Left ventricle myocardium inferior (tissue), 1 donor: ENCODE measurements at places on chromosomes 5 and 9.

DNA sequence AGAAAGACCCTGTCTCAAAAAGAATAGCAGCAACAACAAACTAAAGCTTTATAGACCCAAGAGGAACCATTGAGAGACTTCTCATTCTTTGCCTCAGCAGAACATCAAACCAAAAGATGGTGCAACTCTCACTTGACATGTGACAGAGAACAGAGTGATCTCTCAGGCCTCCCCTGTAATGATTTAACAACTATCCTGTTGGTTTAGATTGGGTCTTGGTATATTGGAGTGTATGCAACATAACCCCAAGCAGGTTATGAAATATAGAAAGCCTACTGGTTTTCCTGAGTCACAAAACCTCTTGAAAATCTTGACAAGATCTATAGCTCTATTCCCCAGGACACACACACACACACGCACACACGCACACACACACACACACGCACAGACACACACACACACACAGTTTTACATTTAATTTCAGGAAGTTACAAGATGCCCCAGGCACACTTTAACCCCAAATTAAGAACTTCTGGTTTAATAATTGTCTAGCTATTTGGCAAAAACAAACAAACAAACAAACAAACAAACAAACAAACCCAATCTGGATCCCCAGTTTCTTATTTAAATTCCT is 6.5 kb upstream of the FGF1 start:
- DNase-seq = no peak

DNA sequence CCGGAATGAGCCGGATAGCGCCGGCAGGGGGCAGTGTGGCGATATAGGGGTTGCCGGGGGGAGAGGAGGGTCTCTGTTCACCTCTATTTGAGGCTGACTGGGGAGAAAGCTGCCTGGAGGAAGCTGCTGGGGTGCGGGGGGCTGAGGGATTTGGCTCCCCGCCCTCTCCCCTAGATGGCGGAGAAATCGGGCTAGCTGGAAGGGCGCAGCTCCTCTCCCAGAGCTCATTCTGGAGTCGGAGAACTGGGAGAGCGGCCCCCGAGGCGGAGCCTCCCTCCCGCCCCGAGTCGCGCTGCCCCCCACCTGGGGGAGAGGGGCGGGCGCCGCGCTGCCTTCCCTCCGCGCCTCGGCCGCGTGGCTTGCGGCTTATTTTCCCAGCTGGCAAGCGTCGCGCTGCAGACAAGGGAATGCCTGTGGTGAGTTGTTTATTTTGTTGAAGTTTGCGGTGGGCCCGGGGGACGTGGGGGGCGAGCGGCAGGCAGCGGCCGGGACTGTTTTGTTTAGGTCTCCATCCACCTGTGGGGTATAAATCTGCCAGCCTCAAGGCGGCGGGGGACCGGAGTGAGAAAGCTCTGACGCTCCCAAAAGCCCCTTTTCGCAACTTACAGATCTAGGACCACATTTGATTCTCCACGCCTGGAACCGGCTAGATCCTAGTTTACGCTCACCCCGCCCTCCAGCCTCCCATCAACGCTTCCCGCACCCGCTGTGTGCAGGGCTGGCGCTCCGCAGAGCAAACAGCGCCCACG is 4.1 kb upstream of the RGMB start:
- DNase-seq = peak; percentile 45

DNA sequence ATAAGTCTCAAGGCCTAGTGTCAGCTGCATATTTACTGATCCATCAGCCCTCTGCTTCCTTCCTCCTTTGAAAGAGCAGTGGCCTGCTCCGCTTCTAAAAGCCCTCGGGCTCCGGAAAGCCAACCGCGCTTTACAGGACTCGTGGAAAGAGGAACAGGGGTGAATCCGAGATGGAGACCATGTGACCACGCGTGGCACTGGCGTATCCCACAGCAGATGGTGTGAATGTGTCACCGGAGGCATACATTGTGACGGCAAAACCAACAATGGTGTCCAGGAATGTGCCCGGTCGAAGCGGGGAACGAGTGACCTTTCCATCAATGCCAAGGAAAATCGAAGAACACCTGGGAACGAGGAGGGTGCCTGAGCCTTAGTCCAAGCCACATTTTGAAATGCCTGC is 484.6 kb downstream of the SPATA31A7 start:
- no peak for DNase-seq

DNA sequence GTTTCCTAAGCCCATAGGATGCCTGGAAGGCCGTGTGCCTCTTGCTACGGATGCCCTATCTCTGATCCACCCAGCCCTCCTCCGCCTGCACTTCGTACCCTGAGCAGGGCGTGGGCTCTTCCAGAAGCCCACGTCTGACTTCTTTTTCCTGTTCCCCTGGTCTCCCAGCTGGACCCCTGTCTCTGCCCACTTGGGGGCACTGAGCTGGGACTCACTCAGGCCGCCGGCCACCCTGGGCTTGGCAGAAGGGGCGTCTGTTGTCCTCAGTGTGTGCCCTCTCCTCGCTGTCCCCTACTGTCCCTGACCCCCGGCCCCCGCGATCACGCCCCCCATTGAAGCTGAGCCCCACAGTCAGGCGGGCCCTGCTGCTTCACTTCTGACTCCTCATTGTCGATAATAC is 22.0 kb upstream of the RXRA start:
- DNase-seq = peak; percentile 4

DNA sequence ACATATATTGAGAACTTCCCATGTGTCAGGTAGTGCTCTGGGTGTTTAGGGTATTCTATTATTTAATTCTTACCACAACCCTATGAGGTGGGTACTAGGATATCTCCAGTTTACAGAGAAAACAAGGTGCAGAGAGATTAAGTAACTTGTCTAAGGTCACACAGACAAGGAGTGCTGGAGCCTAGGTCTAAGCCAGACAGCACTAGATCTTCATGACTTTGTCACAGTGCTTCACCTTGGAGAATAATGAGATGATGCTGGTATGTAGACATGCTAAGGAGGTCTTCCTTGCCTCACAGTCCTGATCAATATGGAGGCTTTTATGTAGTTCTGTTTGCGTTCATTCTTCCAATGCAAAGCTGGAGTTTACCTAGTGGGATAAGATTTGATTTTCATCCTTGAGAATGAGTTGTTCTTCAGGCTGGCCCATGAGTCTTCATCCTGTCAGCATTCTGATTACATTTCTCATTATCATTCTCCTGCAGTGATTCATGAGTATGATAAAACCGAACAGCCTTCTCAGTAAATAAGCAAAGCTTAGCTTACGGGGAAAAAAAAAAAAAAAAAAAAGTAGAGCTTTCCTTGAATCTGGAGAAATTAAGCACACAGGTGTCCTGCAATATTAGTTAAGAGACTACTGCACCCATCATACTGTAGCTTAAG is 176.3 kb downstream of the C9orf152 start:
- no peak for DNase-seq

DNA sequence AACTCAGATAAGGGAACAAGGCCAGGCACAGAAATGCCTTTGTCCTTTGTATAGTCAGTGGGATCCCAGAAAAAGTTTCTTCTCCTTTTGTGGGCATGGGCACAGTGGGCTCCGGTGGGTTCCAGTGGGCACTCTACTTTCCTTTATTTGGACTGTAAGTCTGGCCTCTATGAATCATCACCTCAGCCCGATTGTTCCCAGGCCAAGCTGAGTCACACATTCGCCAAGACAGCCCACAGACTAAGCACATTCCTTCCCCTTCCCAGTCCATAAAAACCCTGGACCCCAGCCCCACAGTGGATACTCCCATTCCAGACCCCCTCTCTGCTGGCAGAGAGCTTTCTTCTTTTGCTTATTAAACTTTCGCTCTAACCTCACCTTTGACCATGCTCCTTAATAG is 165.0 kb downstream of the FBXL17 start:
- no peak for DNase-seq

DNA sequence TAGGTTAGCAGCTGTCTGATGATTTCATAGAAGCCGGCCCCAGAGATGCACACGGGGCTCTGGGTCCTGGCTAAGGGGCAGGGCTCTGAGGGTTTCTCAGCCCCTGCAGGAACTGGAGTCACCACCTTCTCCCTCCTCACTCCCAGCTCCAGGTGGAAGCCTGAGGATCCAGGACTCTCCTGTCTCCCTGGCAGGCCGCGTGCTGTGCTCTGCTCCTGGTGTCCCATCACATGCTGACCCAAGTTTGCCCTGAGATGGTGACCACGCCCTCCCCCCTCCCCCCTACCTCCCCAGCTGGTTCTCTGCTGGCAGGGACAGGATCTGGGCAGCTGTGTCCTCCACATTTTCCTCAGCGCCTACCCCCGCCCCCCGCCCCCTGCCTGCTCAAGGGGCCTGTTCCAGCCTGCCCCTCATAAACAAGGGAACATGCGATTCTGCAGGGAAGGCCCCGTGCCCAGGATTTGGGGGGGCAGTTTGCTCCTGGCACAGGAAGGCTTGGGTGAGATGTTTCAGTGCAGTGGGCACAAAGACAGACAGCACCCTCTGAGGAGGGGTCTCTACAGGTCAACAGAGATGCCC is 87.4 kb downstream of the PSD2 start:
- DNase-seq = no peak

GRCh38 chr5:112237456-112237855 is 181.6 kb downstream of the EPB41L4A start:
- DNase-seq = no peak

- no peak for DNase-seq
Observed at GRCh38 chr5:163578652-163579051, 73.2 kb downstream of the MAT2B start.

DNA sequence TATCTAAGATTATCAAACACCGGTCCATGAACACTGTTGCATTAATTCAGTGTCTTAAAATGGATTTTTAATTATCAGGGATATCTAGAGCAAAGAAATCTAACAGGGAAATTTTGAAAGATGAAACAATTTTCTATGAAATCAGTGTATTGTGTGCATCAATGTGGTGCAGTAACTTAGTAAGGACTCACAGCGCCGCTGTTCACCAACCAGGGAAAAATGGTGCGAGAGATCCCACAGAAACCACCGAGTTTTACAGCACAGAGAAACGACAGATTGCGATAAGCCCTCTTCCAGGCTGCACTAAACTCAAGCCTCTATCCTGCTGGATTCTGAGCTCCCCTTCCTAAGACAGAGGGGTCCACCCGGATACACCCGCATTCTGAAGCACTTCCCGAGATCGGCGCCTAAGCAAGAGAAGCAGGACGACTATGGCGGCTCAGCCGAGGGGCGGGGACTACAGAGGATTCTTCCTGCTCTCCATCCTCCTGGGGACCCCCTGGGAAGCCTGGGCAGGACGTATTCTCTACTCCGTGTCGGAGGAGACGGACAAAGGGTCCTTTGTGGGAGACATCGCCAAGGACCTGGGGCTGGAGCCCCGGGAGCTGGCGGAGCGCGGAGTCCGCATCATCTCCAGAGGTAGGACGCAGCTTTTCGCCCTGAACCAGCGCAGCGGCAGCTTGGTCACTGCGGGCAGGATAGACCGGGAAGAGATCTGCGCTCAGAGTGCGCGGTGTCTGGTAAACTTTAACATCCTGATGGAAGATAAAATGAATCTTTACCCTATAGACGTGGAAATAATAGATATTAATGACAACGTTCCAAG is at the start of gene PCDHGA7:
PCDHGA7 (plus strand) TSS at position 274 of the 826 bp plus-strand sequence; CDS start at position 432, 158 bp downstream.
- DNase-seq = no peak

- no peak for DNase-seq
Observed at GRCh38 chr5:59600998-59601397, 292.5 kb downstream of the PDE4D start.

DNA sequence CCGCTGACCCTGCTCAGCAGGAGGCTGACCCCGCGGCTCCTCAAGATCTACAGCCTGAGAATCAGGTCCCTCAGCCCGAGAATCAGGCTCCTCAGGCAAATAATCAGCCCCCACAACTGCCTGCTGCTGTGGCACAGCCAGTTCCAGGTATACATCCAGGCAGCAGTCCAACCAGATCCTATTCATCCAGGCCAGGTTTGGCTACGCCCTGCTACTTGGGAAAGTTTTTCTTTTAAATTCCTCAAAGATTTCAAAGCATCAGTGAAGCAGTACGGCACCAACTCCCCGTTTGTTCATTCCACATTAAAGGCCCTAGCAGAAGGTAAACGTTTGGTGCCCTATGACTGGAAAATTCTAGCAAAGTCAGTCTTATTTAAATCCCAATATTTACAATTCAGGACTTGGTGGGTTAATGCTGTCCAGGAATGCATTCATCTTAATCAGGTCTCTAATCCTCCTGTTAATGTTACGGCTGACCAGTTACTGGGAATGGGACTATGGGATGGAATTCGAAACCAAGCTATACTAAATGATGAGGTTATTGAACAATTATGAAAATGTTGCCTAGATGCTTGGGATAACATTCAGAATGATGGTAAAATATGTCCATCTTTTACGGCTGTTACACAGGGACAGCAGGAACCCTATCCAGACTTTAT is 102.3 kb downstream of the SYK start:
- no peak for DNase-seq

DNA sequence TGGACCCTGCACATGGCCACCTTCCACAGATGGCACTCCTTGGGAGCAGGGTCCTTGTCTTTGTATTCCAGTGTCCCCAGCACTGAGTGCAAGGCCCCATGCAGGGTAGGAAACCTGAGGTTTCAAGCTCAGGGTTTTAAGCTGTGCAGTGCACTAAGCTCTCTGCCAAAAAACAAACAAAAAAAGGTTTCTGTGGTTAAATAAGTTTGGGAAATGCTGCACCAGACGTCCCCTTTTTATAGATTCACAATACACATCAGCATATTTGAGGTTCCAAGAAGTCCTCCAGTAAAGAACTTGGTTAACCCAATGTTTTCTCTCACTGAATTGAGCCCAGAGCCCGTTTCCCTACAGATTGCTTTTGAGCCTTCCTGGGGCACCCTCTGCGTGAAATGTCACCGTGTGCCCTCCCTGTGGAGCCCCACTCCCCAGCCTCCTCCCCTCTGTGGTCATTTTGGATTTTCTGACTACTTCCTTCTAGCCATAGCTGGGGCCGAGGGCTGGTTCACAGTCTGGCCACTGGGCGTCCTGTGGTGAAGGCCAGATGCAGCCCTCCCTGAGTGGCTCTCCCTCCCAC is 17.1 kb downstream of the DELE1 start:
- no peak for DNase-seq

- DNase-seq = no peak
Observed at GRCh38 chr5:36239370-36240293, 2.1 kb downstream of the NADK2 start.

GRCh38 chr5:51225789-51226742 is 157.2 kb upstream of the ISL1 start:
- no peak for DNase-seq
